ENCODE measurements at places on chromosomes 4 and X. TPM values are rescaled to one million over a fixed set of nuclear protein-coding genes. Genes with fewer than 3 reads are reported as not detected.

FHL1 gene
- total RNA-seq = 112 TPM

SCML2 gene
- total RNA-seq = 2.5 TPM

SLC25A43 gene
- 14.2 TPM for total RNA-seq

CXorf65 gene
- not detected for total RNA-seq

TLR6 gene
- 0.81 TPM for total RNA-seq

TMEM154 gene
- 2.9 TPM for total RNA-seq
